Activated CD8-positive, alpha-beta memory T cell treated with anti-CD3 and anti-CD28 coated beads for 36 hours (primary cell): ENCODE measurements at places on chromosomes 4 and X. TPM values are rescaled to one million over a fixed set of nuclear protein-coding genes. Genes with fewer than 3 reads are reported as not detected.

SMARCA1 gene
- total RNA-seq: 0.06 TPM

PPEF2 gene
- not detected for total RNA-seq

RNF150 gene
- 0.04 TPM for total RNA-seq

ACSL1 gene
- 24.5 TPM for total RNA-seq

PABPC5 gene
- not detected for total RNA-seq

OPN1MW gene
- total RNA-seq: not detected

P2RY10 gene
- 57.5 TPM for total RNA-seq

MUC7 gene
- total RNA-seq: not detected

PHEX gene
- 32.6 TPM for total RNA-seq

F8A2 gene
- total RNA-seq: not detected

F11 gene
- total RNA-seq: not detected

MAPK10 gene
- not detected for total RNA-seq

P2RY8 gene
- total RNA-seq: 25.5 TPM

SAGE1 gene
- total RNA-seq: not detected

PCDH18 gene
- not detected for total RNA-seq

FDCSP gene
- total RNA-seq: not detected

GLOD5 gene
- not detected for total RNA-seq

MAGEB1 gene
- total RNA-seq: not detected

FAM241A gene
- 6.6 TPM for total RNA-seq

CYBB gene
- total RNA-seq: not detected

TCEAL2 gene
- not detected for total RNA-seq

SLC4A4 gene
- 1.3 TPM for total RNA-seq

NPY1R gene
- total RNA-seq: not detected

BOD1L1 gene
- 33.3 TPM for total RNA-seq

MAGEB2 gene
- not detected for total RNA-seq

SRPK3 gene
- total RNA-seq: not detected

SPANXN5 gene
- total RNA-seq: not detected

CT83 gene
- total RNA-seq: not detected

IL1RAPL1 gene
- total RNA-seq: not detected

TRPC5OS gene
- not detected for total RNA-seq

SPACA5 gene
- total RNA-seq: not detected

BEX2 gene
- total RNA-seq: 7.0 TPM

DAPP1 gene
- total RNA-seq: 24.4 TPM

BEX3 gene
- total RNA-seq: 11.7 TPM

SHOX gene
- not detected for total RNA-seq

POU4F2 gene
- not detected for total RNA-seq

GAGE12F gene
- not detected for total RNA-seq

PF4V1 gene
- total RNA-seq: not detected

SOWAHD gene
- total RNA-seq: 0.15 TPM

NCBP2L gene
- not detected for total RNA-seq

PCDH10 gene
- total RNA-seq: not detected

OPRPN gene
- not detected for total RNA-seq

UNC5C gene
- not detected for total RNA-seq

LUZP4 gene
- not detected for total RNA-seq

KCNIP4 gene
- total RNA-seq: not detected

NOX1 gene
- total RNA-seq: not detected

TKTL2 gene
- not detected for total RNA-seq

CFI gene
- not detected for total RNA-seq

ARSD gene
- total RNA-seq: 1.3 TPM

TCEAL3 gene
- 4.0 TPM for total RNA-seq

FAM156B gene
- total RNA-seq: 14.1 TPM

PWWP3B gene
- total RNA-seq: not detected

SLC6A14 gene
- not detected for total RNA-seq

SGMS2 gene
- 0.46 TPM for total RNA-seq
